H9 (cell line): ENCODE measurements at places on chromosomes 6 and 20. TPM values are rescaled to one million over a fixed set of nuclear protein-coding genes. Genes with fewer than 3 reads are reported as not detected.

DNA sequence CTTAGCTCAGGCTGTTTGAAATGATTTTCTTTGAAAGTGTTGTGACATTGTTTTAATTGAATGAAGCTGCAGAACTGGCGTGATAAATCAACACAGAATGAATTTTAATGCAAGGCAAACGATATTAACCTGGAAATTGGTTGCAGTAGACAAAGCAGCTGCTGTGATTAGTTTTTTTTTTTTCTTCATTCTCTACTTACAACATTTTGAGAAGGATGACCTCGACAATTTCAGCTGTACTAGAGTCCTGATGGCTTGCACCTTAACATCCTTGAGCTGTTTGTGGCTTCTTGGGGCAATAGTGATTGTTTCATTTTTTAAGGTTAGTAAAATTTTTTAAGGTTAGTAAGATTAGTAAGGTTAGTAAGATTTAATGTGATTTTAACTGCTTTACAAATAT is 54.2 kb downstream of the QKI start:
- DNase-seq: no peak

GRCh38 chr6:151002491-151002935 is 137.0 kb downstream of the MTHFD1L start:
- no peak for DNase-seq

DNA sequence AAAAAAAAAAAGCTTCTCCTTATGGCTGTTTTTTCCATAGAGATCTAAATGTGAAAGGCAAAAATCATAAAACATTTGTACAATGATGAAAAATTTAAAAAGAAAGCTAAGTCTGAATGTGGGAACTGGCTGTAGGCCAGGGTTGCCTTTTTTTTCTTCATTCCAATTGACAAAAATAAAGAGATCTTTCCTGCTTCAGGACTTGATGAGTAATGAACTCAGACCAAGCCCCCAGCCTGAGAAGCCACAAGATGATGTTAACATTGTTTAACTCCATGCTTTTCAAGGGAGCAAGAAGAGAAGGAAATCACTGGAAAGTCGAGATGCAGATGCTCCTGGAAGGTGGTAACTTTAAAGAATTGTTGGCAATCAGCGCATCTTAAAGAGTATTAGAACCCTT is 41.4 kb downstream of the TRMT6 start:
- DNase-seq: no peak

DNA sequence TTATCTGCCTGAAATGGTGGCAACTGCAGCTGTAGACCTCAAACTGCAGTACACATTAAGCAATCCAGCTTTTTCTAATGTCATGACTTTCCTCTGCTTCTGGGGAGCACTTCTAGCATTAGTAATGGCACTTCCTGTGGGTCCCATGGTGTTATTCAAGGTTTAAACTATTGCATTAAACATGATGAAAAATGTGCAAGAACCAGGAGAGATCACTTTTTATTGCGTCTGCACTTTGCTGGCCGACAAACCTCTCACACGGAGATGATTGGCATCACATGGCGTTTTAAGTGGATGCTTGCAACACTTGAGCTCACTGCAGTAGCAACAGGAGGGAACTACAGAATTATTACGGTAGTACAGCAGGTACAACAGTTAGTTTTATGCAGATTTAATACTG is 148.4 kb downstream of the HIVEP2 start:
- DNase-seq: no peak

DNA sequence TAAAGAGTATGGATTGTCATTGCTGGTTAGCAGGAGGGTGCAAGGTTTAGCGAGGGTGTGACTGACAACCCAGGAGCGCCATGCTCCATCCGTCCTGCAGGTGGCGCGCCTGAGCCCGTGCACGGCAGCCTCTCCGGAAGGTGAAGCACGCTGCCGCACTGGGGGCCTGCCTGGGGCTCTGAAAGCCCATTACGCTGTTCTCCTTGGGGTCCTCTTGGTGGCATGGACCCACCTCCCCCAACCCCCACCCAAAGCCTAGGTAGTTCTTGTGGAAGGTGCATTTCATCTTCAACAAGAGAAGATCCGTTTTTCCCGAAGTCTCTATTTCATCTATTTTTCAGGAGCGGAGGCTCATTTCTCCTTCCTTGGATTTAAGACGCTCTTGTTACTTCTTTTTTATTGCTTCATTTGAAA is 197.4 kb upstream of the KCNG1 start:
- DNase-seq: peak; percentile 76

GRCh38 chr6:17703256-17703694 is 3.5 kb downstream of the NUP153 start:
- no peak for DNase-seq

- DNase-seq: no peak
Observed at GRCh38 chr6:137248702-137249101, 29.5 kb upstream of the IFNGR1 start.

DNA sequence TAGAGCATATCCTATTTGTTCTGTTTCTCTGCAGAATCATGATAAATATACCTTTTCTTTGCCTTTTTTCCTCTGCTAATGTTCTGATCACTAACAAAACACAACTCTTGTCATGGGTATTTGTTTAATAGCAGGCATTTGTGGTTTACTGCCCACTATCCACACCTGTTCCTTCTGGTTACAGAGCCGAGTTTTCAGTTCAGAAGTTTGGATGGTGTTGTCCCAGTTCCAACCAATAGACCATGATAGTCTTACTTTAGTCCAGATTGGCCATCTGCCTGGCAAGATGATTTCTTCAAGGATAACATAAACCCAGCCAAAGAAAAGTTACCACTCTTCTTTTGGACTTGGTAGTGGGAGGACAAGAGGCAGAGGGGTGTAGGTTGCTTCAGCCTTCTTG is 211.2 kb downstream of the TFAP2A start:
- DNase-seq: no peak

DNA sequence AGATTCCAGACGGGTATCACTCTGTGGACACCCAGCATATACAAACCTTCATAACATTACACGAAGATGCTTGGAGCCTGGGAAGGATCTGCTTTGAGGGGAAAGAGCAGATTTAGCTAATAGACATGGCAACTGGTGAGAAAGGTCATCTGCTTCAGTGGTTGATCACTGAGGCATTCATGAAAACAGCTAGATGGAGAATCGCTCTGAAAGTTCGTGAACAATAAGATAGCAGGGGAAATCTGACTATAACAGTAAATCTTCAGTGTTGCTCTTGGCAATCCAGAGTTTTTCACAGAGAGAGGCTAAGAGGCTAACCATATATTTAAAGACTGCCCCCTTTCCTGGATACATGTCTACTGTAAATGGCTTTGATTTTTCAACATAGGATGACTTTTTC is 245.3 kb downstream of the FARS2 start:
- DNase-seq: no peak

- DNase-seq: no peak
Observed at GRCh38 chr6:54291738-54292137, 16.5 kb upstream of the TINAG start.

DNA sequence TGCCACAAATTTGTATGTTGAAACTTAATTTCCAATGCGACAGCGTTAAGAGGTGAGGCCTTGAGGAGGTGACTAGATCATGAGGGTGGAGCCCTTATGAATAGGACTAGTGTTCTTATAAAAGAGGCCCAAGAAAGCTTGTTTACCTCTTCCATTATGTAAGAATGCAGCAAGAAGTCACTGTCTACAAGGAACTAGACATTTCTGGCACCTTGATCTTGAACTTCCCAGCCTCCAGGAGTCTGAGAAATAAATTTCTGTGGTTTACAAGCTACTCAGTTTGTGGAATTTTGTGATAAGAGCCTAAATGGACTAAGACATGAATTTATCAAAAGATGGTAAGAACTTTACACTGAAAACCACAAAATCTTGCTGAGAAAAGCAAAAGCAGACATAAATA is 173.6 kb upstream of the SGK1 start:
- DNase-seq: no peak

GRCh38 chr6:131937703-131938631 is 13.2 kb downstream of the CCN2 start:
- DNase-seq: no peak

DNA sequence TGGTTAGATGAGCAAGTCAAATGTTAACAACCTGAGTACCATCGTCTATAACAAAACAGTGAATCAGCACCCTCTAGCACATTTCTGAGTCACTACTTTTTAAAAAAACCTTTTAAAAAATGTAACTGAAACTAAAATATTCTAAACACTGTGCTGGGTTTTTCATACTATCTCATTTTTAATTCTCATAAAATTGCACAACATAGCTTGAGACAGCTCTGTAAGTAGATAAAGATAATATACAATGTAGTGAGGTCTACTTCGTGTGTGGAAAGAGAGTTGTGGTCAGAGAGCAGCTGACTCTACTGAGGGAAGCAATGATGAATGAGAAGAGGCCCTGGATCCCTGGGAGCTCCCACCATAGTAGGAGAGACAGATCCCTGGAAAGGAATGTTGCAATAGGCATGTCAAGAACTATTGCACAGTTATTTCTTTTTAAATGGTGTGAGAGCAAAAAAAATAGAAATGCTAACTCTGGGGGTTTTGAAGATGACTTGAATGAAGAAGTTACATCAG is 13.6 kb upstream of the CALHM6 start:
- no peak for DNase-seq

DNA sequence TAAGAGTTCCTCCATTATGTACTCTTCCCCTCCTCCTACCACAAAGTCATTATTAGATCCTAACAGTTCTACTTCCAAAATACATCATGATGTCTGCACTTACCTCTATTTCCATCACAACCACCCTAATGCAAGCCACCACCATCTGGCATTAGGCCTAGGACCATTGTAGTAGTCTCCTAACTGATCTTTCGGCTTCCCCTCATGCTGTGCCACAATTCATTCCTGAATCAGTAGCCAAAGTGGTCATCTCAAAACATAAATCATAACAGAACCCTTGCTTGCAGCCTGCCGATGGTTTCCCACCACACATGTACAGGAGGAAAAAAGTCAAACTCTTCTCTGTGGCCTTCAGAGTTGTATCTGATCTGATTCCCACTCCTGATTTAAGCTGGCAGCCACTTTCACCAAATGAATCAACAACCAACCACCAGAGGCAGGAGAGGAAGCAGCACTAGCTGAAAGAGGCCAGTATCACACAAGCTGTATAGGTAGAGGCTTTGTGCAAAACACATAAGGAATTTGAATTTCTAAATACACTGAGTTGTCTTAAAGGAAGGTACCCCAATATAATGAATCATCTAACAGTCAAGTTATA is 26.1 kb downstream of the FAM184A start:
- no peak for DNase-seq

GRCh38 chr6:132872923-132873322 is 58.6 kb downstream of the RPS12 start:
- no peak for DNase-seq

- peak; percentile 90 for DNase-seq
Observed at GRCh38 chr6:3456898-3457709, at the start of gene SLC22A23. Gene SLC22A23, minus strand, starts transcription at chr6:3457050. Its CDS starts 491 bp downstream, at chr6:3456559.

DNA sequence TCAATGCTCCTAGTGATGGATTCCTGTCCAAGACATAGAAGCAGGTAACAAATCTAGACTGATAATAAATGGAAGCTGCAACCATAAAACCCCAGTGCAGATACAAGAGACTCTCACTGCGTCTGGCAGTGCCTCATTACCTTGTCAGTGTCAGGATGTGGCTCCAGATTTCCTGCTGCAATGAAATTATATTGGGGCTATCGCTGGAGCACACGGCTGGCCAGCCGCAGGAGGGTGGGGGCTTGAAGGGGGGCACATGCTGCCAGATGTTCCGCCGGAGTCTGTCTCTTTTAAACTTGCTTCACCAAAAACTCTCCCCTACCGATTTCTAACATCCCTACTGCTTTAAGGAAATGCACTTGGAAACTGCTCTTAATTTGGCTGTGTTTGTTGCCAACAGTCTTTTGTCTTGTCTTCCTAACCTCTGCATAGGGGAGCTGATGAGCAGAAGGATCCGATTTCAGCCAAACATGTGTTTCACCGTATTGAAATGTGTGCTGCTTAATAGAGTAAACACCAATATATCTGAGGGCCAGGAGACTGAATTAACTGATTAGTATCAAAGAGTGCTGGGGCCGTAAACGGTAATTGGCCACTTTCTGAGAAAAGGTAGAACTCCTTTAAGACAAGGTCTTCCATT is 102.2 kb upstream of the EXOC2 start:
- DNase-seq: no peak

DNA sequence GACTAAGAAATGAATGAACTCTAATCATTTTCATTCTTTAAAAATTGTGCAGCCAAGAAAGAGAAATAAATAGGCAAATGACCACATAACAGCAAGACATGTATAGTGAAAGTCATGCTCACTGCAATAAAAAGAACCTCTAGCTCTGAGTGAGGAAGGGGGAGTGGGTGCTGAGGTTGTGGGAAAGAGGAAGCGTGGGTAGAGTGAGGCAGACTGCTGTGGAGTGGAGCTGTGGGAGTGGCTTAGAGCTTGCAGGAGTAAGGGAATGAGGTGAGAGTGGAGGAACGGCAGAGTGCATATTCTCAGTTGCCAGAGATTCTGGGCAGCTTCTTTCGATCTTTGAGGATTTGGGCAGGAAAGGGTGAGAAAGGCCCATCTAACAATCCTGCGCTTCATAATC is 10.4 kb downstream of the DEFB129 start:
- no peak for DNase-seq

- DNase-seq: no peak
Observed at GRCh38 chr6:53333439-53334408, 15.0 kb downstream of the ELOVL5 start.

The PRSS35 gene
- 1.4 and 1.7 TPM in 2 replicates for total RNA-seq

The EYA4 gene
- 0.26 TPM in 1 of 2 replicates, not detected in the other for total RNA-seq

The FAM209B gene
- total RNA-seq: 0.33 and 0.92 TPM in 2 replicates

The FAM83B gene
- total RNA-seq: 5.2 and 5.7 TPM in 2 replicates

The SLC44A4 gene
- total RNA-seq: 3.3 and 3.8 TPM in 2 replicates

The PRR18 gene
- total RNA-seq: 0.11 TPM in 1 of 2 replicates, not detected in the other

The DNPH1 gene
- total RNA-seq: 47.0 and 56.2 TPM in 2 replicates

The DDO gene
- total RNA-seq: not detected in 2 replicates

The TUBB2B gene
- total RNA-seq: 317 and 320 TPM in 2 replicates

The ECT2L gene
- total RNA-seq: not detected in 2 replicates

The CRISP2 gene
- total RNA-seq: not detected in 2 replicates

The IMPG1 gene
- total RNA-seq: not detected in 2 replicates

The TREM1 gene
- not detected in 2 replicates for total RNA-seq

The TBX18 gene
- total RNA-seq: 0.02 TPM in 1 of 2 replicates, not detected in the other

The SLC17A1 gene
- not detected in 2 replicates for total RNA-seq

The METTL24 gene
- 0.35 and 0.61 TPM in 2 replicates for total RNA-seq
